Activated CD4-positive, alpha-beta T cell treated with anti-CD3 and anti-CD28 coated beads, Interleukin-2, amount 50 U/mL, for 1 hour (primary cell): ENCODE measurements at places on chromosomes 1 and 21.
A peak's percentile ranks its signal among the peaks of the same experiment; 100 is the strongest.

GRCh38 chr21:43825936-43826622 lies 36.7 kb downstream of the RRP1 start:
- no peak for DNase-seq

GRCh38 chr1:184340984-184341383 lies 45.8 kb upstream of the C1orf21 start:
- DNase-seq: no peak

DNA sequence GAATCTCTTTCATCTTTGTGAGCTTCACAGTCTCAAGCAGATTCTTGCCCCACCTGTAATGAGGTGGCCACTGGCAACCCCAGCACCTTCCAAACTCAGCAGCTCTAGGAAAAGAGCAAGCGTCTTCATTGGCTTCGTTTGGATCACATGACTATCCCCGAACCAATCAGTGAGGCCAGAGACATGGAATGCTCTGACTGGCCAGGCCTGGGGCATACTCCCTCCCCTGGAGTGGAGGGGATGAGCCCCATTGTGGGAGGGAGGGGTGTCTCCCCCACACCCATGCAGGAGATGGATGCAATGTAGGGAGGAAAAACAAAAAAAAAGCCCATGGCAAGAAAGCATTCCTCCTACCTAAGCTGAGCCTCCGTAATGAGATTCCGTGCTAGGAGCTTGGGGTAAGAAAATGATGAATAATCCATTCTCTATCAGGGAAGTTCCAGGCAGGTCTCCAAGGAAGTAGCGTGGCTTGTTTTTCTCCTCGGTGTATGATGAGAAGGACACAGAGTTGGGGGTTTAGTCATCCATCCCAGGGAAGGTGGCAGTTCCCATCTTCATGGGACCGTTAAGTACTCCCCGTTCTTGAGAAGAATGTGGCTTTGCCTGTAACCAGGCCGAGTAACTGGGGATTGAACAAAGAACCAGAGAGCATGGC lies 32.7 kb downstream of the FHAD1 start:
- DNase-seq: no peak

DNA sequence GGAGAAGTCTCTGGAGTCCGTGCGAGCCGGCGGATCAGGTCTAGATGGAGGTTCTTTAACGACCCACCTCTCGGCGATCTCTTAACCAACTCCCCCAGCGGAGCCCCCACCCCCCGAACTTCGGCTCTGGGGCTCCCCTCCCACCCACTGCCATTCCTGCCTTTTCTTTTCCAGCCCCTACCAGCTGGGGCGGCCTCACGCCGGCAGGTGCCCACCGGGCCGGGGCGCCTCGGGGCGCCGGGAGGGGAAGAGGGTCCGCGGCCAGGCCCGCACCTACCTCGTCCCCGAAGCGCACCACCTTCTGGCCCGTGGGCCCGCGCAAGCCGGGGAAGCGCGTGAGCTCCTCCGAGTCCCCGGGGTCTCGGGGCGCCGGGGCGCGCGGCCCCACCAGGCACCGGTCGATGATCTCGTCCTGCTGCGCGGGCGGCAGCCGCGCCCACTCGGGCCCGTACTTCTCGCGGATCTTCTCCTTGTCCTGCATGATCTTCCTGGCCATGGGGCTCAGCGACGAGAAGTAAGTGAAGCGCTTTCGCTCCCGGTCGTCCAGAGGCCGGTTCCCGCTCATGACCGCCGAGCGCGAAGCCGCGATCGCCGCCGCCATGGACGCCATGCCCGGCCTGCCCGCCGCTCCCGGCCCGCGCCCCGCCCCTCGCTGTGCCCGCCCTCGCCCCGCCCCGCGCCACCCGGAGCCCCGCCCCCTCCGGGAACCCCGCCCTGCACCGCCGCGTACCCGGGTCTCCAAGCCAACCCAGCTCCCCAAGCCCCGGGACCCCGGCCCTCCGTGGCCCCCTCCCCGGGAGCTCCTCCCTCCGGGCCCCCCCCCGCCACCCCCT lies at the start of gene C1orf198:
TSS of gene C1orf198 (minus strand) at position 619 of the 833 bp plus-strand sequence. CDS start at position 610, 9 bp downstream.
- DNase-seq: peak; percentile 74

GRCh38 chr1:84506729-84507453 lies 510 bp upstream of the GNG5 start:
- DNase-seq: no peak

DNA sequence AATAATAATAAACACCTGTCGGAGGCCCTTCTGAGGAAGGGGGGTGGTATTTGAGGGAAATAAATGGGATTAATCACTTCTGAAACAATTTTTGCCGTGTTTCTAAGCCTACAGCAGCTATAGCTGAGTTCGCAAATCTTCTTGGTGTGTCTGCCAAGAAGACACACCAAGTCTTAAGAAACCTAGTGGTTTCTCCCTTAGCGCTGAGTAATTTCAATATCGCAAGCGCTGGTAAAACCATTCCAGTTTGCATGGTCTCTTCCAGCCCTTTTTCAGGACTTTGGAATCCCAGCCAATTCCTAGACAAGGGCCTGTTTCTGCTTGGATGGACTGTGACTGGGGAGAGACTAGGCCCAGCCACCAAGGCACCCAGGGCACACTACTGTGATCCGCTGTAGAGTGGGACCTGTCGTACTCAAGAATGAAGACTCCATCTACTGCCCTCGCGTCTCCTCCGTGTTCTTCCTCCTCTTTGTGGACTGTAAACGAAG lies 7.5 kb upstream of the LHX8 start:
- no peak for DNase-seq

- DNase-seq: no peak
Measured at GRCh38 chr1:56432166-56432971, 147.0 kb downstream of the PLPP3 start.

DNA sequence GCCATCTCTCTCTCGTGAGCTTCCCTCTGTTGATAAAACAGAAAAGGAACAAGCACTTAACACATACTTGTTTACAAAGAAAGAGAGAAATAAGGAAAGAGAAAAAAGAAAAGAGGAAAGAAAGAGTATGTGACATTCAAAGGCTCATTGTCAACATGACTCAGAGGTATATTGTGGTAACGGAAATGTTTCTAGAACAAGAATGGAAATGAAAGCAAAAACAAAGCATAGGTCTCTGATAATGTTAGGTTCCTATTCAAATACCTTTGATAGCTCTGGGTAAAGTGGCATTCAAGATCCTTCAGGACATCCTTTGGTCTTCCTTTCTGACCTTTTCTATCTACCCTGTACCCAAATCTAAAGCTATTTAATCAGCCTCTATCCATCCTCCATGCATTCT lies 67.4 kb upstream of the DMRTA2 start:
- no peak for DNase-seq

DNA sequence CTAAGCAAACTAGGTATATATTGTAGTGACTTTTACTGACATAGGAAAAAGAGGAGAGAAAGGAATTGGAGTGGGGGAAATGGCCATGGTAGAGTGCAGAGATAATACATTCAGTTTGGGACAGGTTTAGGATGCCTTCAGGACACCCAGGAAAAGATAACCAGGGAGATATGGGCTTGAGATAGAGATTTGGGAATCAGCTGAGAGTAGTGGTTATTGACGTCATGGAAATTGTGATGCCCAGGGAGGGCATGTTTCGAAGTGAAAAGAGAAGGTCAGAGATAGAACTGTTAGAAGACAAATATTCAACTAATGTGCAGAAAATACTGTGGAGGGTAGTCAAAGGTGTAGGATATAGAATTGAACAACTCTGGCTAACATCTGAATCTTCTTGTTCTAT lies 40.6 kb downstream of the CAMSAP2 start:
- no peak for DNase-seq

DNA sequence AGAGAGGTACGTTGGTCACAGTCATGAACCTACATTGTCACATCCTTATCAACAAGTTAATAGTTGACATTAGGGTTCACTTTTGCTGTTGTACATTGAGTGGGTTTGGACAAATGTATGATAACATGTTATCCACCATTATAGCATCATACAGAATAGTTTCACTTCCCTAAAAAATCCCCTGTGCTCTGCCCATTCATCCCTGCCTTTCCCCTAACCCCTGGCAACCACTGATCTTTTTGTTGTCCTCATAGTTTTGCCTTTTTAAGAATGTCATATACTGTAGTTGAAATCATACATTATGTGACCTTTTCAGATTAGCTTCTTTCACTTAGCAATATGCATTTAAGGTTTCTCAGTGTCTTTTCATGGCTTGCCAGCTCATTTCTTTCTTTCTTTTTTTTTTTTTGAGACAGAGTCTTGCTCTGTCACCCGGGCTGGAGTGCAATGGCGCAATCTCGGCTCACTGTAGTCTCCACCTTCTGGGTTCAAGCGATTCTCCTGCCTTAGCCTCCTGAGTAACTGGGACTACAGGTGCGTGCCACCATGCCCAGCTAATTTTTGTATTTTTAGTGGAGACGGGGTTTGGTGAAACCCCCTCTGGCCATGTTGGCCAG lies 50.6 kb downstream of the UCK2 start:
- no peak for DNase-seq

DNA sequence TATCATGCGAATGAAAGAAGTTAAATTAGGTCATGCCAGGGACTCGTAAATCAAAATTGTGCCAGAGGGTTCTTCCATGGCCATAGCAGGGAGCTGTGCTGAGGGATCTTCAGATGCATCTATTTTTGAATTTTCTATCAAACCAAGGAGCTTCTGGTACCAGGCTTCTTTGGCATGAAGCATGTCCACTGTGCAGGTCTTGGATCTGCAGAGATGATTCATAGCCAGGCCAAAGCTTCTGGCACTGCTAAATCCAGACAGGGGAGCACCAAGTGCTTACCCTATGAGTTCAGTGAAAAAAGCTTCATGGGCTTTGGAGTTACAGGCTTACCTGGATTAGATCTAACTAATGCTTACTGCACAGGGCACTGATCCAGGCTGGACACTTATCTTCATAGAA lies 154.2 kb upstream of the DAB1 start:
- DNase-seq: no peak

DNA sequence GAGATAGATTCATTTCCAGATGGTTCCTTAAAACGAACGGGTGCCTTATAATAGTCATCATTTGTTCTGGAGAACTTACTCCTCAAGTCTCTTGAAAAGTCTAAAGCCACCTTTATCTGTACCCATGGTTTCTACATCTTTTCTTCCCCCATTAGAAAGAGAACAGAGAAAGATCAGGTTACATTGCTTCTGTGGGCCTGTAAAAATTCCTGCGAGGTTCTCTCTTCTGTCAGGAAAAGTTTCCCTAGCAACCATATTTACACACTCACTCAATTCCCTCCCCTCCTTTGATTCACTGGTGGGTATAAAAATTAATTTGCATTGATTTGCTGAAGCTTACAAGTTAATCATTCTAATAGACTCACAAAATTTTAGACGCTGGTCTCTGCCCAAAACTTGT lies 6.7 kb downstream of the PHC2 start:
- no peak for DNase-seq

- peak; percentile 9 for DNase-seq
Measured at GRCh38 chr1:91697416-91697815, 188.5 kb downstream of the TGFBR3 start.

- DNase-seq: no peak
Measured at GRCh38 chr1:235069577-235070563, 58.8 kb downstream of the TOMM20 start.

- no peak for DNase-seq
Measured at GRCh38 chr1:100362821-100363466, 10.6 kb downstream of the CDC14A start.

DNA sequence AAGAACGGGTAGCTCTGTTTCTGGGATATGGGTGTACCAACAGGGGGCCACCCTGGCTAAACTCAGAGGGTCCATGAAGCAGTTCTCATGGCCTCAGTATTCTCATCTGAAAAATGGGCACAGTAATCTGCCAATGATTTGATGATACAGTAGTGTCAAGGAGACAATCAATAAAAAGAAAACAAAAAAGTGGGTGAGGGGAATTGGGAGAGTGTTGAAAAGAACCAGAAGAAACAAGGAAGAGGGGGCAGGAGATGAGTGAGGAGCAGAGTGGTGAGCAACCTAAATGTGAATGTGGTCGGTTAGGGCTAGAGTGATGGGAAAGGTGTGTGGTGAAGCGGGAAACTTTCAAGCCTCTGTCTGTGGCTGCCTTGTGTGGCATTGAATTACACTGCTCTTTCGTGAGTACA lies 2.0 kb downstream of the SLAMF7 start:
- no peak for DNase-seq

- DNase-seq: no peak
Measured at GRCh38 chr1:30286988-30287839, 436.2 kb downstream of the MATN1 start.

DNA sequence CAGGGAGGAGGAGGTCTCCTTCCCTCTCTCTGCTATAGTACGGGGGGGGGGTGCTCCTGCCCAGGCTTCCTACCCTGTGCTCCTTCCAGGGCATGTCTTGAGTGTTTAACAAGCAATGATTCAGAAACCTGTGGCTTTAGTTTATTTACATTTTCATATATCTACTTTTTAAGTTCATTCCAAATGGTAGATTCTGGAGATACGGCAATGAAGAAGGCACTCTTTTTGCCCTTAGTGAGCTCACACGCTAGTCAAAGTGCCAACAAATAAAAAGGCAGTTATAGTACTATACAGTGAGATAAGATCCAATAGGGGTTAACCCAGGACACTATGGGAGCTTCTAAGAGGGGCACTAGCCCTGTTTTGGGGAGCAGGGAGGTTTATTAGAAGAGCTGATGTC lies 169.3 kb upstream of the CACNA1E start:
- no peak for DNase-seq

DNA sequence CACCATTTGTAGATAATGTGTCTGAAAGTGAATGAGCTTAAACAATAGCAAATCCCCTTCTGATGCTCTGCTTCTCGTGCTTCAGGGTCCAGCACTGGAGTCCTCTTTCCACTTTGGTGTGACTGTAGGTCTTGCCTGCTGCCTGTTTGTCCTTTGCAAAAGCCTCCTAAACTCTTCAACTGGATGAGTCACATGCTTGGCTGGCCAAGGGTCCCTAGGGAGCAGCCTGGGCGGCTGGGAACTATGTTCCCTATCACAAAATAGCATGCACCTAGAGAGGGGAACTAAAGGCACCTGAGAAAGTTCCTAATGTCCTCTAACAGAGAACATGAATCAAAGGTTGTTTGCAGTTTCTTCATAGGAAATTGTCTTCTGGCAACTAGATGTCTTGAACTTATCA lies 607.2 kb upstream of the PLXNA2 start:
- DNase-seq: no peak
